Caudate nucleus (tissue), 63 donors: ENCODE measurements at places on chromosomes 7 and 10.

DNA sequence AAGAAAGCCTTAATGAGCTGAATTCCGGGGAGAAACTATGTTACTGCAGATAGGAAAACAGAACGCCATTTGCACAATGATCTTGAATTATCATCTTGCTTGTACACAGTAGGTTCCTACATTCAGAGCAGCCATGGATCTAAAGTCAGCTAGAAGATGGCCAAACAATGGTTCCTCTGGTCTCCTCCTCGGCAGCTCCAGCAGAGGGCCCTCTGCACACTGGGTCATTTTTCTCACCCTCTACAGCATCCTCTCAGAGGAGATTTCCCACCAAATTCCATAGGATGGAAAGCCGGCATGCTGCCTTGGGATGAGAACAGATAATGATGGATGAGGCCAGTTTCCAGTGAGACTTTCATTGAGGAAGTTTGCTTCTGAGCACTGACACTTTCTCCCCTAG is 308.5 kb upstream of the NFE2L3 start:
- DNase-seq, result no peak

DNA sequence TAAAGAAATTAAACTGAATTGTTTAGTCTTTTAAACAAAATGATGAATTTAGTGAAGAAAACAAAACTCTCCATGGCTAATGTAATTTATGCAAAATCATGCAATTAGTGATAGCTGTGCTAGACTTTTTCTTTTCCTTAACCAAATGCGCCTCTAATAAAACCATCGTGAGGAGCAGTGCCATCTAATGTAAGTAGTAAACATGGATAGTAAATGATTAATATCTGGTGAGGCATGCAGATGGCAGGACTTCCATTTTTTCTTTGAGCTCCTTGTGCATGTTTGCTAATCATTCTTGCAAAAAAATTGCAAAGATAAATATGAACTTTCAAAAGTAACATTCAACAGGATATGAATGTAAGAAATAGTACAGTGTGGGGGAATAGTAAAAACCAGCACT is 2.3 kb downstream of the INSYN2A start:
- no peak for DNase-seq

DNA sequence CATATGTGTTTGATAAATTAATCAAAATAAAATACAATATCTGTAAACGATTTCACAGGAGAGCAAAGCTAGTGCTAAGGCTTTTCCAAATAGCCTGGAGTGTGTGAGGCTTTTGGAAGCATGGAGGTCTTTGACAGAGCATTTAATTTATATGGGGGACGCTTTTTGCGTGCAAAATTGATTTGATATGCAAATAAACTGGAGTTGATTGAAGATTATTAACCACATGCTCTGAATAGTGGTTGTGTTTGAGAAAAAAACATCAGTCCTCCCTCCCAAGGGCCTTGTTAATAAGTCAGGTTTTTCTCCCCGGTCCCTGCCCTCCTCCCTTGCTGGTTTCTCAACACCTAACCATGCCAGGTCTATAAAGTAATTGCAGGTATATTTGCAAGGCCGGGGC is 85.1 kb upstream of the FGFR2 start:
- no peak for DNase-seq

GRCh38 chr7:142806022-142806356 is 35.2 kb downstream of the PRSS2 start:
- DNase-seq, result no peak

GRCh38 chr7:2066251-2066919 is 166.4 kb downstream of the MAD1L1 start:
- no peak for DNase-seq

DNA sequence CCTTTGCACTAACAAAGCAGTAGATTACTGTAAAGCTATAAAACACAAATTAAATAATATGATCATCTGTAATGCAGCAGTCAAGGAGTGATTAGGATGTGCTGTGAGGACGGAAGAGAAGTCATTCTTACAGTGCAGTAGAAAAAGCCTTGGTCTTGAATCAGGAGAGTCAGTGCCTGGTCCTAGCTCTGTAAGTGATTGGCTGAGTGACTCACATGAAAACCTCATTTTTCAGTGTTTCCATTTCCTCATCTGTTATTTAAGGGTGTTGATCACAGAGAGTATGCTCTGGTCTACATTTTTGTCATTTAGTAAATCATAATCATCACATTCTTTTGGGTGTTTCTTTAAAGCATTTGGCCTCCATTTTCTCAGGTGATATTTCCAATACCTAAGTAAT is 717.8 kb downstream of the LRMDA start:
- DNase-seq, result no peak

DNA sequence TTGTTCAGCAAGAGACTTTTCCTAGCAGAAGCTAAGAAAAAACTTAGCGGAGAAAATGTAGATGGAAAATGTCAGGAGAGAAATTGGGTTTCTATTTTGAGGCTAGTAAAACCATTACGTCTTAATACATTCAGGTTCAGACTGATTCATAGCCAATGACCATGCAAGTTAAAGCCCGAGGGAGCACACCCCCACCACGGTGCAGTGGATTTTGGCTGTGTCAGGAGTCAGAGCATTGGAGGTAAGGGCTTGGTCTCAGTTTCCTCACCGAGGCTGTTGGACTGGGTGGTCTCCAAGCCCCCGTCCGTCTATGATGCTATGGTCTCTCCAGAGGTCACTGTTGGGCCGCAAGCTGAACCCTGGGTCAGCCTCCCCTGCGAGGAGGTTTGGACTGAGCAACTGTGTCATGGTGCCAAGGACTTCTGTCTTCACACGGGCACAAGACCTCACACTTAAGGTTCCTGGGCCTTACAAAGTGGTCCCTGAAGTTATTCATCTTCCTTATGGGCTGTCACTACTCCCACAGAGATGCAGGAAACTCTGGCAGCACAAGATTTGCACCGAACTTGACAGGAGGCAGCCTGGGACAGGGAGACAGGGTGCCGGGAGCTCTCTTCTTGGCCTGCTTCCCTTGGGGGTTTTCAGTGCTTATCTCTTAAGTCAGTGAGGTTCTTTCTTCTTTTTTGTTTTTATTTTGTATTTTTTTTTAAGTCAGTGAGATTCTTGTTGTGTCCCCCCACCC is 186.8 kb downstream of the PHTF2 start:
- no peak for DNase-seq

GRCh38 chr7:138417078-138417700 is 42.9 kb upstream of the TRIM24 start:
- no peak for DNase-seq

GRCh38 chr10:61157182-61157581 is 213.2 kb upstream of the RHOBTB1 start:
- no peak for DNase-seq

DNA sequence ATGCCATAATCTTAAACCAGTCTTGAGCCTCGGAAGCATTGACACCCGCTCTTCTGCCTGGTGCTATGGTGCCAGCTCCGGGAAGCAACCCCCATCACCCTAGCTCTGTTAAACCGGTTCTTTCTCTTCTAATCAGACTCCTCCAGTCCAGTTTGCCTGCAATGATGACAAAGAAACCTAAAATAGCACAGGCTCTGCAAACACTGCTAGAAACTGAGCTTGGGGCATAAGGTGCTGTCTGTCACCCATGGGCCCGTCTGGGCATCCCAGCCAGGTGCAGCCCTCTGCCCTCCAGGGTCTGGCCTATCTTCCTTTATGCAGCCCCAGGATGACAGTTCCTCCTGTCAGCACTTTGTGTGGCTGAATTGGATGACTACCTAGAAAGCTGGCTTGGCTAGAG is 14.2 kb upstream of the CAMK2G start:
- DNase-seq, result no peak

- no peak for DNase-seq
These were observed 12.1 kb upstream of the ZC3HAV1L start for GRCh38 chr7:139047970-139048369.

DNA sequence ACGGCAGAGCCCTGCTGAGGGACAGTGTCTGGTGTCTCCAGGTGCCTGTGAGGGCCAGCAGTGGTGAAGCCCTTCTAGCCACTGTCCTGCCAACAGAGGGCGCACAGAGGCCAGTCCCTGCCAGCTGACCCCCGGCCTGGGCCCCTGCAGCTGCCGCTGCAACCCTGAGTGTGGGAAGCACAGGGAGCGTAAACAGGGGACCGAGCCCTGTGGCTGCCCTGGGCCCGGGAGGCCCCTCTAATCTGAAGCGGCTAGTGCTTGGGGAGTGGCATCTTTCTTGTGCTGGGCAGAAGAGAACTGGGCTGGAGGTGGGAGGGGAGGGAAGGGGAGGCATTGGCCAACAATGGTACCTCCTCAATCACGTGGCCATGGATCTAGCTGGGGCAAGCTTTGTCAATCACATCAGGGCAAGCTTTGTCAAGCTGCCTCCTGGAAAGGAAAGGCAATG is 34.6 kb downstream of the TRIM8 start:
- DNase-seq, result peak; percentile 73
